ENCODE measurements at places on chromosomes 1 and 21.
A peak's percentile ranks its signal among the peaks of the same experiment; 100 is the strongest.

GRCh38 chr1:33723251-33723650 is 140.6 kb upstream of the HMGB4 start:
- no peak for DNase-seq

DNA sequence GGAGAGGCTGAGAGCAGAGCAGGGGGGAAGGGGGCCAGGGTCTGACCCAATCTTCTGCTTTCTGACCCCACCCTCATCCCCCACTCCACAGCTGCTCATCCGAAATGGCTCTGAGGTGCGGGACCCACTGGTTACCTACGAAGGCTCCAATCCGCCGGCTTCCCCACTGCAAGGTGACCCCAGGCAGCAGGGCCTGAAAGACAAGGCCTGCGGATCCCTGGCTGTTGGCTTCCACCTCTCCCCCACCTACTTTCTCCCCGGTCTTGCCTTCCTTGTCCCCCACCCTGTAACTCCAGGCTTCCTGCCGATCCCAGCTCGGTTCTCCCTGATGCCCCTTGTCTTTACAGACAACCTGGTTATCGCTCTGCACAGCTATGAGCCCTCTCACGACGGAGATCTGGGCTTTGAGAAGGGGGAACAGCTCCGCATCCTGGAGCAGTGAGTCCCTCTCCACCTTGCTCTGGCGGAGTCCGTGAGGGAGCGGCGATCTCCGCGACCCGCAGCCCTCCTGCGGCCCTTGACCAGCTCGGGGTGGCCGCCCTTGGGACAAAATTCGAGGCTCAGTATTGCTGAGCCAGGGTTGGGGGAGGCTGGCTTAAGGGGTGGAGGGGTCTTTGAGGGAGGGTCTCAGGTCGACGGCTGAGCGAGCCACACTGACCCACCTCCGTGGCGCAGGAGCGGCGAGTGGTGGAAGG is 17.1 kb upstream of the HDAC1 start:
- no peak for DNase-seq

DNA sequence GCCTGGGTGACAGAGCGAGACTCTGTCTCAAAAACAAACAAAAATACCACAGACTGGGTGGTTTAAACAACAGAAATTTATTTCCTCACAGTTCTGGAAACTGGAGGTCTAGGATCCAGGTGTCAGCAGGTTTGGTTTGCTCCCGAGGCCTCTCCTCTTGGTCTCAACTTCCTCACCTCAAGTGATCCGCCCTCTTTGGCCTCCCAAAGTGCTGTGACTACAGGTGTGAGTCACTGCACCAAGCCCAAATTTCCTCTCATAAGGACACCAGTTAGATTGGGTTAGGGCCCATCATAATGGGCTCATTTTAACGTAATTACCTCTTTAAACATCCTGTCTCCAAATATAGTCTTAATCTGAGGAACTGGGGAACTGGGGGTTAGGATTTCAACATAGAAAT is 35.5 kb downstream of the MFSD2A start:
- no peak for DNase-seq

DNA sequence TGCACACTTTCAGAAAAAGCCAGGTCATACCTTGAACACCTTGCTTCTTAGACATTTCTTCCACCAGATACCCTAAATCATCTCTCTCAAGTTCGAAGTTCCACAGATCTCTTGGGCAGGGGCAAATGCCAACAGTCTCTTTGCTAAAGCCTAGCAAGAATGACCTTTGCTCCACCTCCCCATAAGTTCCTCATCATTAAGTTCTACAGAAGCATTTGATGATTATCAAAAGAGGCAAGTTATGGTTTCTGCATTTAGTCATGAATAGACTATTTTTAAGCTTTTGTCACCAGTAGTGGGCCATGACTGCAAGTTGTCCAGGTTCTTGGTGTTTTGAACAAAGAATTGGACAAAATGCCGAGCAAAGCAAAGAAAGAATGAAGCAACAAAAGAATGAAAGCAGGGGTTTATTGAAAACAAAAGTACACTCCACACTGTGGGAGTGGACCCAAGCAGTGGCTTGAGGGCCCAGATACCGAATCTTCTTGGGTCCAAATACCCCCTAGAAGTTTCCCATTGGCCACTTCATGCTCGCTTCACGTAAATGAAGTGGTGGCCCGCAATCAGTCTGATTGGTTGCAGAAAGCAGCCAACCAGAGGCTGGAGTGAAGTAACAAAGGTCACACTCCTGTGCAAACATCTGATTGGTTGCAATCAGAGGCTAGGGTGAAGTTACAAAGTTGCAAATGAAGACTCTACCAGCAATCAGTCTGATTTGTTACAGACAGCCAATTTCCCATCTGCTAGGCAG is 9.8 kb upstream of the EGLN1 start:
- no peak for DNase-seq

- no peak for DNase-seq
Measured at GRCh38 chr1:151775894-151776664, 12.8 kb upstream of the MRPL9 start.

GRCh38 chr1:8170059-8170835 is 144.1 kb upstream of the ERRFI1 start:
- no peak for DNase-seq

- no peak for DNase-seq
Measured at GRCh38 chr1:185974367-185975170, 240.4 kb downstream of the HMCN1 start.

DNA sequence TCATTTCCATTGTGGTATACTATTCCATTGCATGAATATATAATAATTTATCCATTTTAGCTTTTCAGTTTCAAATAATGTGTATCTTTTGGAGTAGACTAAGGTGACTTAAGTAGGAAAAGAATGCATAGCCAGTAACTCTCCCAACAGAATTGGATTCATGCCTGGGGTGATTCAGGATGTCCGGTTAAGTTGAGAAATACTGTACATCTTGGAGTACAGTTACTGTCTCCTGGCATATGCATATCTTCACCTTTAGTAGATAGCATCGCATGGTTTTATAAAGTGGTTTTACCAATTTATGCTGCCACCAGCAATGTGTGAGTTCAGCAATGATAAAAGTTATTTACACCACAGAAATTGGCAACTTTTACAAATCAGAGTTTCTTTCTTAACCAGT is 18.6 kb upstream of the SLC6A9 start:
- DNase-seq: no peak

GRCh38 chr1:248821641-248822040 is 4.1 kb downstream of the SH3BP5L start:
- DNase-seq: peak; percentile 51

Data from activated effector memory CD4-positive, alpha-beta T cell treated with anti-CD3 and anti-CD28 coated beads, Interleukin-2, amount 50 U/mL, for 16 hours (primary cell).